AG09319 (cell line): ENCODE measurements at places on chromosomes 4 and X.
A peak's percentile ranks its signal among the peaks of the same experiment; 100 is the strongest.

GRCh38 chrX:24692305-24692704, 1.4 kb upstream of the POLA1 start:
- no peak for DNase-seq

GRCh38 chrX:9196961-9197640, 163.2 kb upstream of the FAM9B start:
- DNase-seq: no peak

DNA sequence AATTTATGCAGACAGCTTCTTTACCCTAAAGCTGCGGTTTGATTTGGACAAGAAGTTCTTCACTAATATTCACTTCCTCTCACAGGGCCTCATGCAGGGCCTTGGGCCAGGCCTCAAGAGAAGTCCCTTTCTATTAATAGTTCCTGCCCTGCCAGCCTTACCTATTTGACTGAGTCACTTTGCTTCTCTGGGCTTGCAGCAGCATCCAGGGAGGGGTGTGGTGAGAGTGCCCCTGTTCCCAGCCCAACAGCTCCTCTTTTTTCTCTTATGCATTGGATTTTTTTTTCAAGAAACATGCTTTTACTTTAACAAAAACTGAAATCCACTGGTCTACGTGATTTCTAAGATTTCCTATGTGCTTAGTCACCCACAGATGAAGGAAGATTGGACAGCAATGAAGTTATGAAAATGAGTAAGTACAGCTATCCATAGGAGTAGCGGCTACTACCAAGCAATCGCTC, 26.7 kb downstream of the FAM156B start:
- no peak for DNase-seq

DNA sequence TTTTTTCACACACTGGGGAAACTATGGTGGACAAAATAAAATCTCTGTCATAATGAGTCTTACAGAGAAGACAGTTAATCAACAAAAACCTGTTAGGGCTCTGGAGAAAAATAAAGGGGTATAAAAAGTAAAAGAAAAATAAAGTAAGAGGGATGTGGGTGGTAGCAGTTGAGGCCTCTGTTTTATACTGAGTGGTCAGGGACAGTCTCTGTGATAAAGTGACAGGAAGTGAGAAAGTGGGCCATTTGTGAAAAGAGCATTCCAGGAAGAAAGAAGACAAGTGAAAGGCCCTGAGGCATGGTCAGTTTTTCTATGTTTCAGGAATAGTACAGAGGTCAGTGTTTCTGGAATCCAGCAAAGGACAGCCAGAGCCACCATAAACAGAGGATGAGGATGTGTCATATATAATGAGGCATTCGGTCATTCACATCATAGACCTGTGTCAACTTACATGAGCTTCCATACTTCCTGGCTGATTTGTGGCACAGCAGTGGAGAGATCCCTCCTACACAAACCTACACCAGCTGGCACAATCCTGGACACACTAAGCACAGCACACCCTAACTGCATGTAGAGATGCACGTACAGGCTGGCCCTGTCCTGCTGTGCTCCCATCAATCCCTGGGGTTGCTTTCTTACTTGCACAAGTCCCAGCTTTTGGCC, 64.4 kb upstream of the NAP1L5 start:
- DNase-seq: no peak

- DNase-seq: no peak
Observed at GRCh38 chr4:168891688-168892087, 118.4 kb downstream of the CBR4 start.

DNA sequence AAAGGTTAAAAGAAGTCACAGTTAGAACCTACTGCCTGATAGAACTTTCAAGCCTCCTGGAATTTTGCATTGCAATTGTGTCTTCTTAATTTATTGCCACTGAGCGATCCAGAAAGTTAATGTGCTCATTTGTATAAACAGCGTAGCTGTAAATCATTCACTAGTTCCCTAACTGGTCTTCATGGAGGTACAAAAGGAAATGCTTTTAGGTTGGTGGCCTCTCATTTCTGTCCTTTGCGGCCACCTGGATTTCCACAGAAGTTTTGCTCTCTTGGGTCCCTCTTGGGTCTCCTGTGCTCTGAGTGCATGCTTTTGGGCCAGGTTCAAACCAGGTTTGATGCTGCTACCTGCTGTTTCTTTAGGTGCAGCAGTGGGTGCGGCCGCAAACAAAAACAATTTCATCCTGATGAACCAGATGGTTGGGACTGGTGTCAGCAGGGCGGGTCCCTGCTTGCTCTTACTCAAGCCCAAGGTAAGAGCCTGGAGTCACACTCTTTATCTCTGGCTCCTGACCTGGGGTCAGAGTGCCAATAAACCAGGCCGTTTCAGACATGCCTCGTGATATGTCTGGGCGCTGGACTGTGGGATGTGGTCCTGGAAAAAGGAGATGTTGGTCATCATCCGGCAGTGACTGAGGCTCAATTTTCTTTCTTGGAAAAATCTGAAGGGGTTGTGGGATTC, 270.1 kb downstream of the PTTG2 start:
- DNase-seq: no peak

DNA sequence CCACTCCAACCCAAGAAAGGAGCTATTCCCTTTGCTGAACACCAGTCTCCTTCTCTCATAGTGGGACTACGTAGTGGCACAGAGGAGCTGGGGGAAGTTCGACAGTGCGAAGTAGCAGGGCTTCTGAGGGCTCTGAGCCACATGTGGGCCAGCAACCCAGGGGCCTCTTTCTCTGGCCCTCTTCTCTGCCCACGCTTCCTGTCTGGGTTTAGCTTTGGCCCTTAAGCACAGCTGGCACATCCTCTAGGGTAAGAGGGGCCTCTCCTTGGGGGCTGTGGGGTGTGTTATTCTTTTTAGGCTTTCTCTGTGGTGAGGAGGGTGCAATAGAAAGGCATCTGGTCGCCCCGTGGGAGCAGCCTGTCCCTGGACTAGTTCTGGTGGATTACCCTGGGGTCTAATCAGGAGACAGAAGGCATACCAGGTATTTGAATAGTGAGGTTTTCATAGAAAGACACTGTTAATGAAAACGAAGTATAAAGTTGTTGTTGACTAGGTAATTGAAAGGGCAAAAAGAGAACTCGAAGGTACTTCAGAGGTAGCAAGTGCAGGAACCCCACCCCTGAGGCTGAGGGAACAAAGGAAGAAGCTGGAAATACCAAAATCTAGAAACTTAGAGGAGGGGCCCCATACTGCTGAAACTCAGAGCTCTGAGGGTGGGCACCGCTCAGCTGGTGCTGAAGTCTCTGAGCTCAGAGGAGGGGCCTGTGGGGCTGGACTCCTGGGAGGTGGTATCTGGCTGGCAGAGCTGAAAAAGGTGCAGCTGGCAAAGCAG, 151.9 kb upstream of the RPS6KA3 start:
- no peak for DNase-seq

- DNase-seq: no peak
Observed at GRCh38 chr4:116223040-116223732, 862.2 kb downstream of the TRAM1L1 start.

- peak; percentile 58 for DNase-seq
Observed at GRCh38 chrX:45803383-45803921, 602.8 kb upstream of the DIPK2B start.

DNA sequence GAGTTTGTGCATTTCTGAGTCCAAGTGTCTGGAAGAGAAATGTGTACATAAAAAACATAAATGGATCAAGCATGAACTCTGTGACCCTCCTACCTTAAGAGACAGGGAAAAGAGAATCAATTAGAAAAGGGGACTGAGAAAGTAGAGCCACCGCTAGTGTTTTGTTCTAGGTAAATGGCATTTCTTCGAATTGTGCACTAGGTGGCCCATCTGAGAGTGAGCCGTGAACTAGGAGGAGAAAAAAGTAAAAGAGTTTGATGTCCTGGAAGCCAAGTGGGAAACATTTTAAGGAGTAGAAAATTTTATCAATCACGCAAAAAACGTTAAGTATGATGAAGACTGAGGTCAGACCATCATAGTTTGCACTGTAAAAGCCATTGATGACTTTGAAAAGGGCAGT, 55.1 kb downstream of the NAF1 start:
- DNase-seq: no peak

DNA sequence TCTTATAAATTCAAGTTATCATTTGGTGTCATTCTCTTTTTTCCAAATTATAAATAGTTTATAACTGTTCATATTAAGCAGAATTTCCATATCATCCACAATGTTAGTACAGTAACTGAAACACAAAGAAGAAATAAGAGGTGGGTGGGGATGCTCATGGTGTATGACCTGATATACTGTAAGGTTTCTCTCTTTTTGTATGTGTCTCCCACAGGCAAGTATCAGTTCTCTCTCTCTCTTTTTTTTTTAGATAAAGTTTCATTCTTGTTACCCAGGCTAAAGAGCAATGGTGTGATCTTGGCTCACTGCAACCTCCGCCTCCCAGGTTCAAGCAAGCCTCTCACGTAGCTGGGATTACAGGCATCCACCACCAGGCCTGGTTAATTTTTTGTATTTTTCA, 43.7 kb upstream of the UGT2A3 start:
- DNase-seq: no peak

DNA sequence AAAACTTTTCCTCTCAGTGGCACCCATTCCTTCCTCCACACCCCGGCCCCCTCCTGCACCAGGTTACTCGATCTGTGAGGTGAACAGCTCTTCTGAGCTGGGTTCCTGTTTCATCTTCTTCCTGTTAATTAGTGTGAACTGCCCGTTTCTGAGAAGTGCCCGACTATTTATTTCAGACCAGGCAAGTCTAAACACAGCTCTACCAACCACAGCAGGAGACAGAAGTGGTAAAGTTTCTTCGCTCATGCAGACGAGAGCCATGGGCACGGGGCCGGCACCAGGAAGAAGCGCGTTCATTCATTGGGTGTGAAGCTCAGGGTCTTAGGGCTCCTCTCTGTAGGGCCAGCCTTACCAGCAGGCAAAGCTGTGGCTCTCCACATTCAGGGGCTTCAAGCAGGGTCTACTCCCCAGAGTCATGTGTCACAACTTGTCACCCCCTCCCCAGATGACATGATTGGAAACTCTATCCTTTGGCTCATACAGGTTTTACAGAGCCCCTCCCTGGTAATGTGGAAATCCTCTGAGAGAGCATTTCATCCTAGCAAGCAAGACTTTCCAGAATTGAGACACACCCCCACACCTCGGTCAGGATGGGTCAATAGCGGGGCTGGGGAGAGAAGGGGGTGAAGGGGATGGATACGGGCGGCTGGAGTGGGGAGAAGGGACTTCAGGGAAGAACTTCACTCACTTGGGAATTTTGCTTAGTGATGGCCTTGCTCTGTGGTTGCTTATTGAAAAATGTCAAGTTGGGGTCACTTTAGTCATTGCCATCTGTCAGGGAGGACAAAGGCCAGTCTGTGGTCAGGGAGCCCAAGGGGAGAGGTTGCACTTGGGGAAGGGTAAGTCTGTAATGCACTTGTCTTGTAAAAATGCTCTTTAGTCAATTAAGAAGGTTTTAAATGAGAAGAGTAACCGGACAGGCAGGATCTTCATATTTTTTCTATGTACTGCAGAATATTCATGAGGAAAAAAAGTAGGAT, 121.6 kb upstream of the TRIM2 start:
- DNase-seq: no peak

DNA sequence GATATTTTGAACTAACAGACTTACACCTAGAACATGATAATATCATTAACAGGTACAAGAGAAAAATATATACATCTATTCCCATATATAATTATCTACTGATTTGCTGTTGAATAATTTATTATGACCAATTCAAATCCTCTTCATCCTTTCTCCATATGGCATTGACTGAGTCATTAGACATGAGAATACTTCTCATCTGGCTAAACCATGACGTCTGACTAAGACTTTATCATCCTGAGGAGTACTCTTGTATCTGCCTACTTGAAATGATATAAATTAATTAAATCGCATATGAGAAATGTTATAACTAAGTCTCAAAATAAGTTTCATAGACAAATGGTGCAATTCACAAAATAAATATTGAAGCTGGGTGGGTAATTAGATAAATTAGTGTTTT, 67.4 kb downstream of the EMCN start:
- no peak for DNase-seq

- DNase-seq: no peak
Observed at GRCh38 chr4:36242629-36243354, 1.5 kb downstream of the ARAP2 start.

DNA sequence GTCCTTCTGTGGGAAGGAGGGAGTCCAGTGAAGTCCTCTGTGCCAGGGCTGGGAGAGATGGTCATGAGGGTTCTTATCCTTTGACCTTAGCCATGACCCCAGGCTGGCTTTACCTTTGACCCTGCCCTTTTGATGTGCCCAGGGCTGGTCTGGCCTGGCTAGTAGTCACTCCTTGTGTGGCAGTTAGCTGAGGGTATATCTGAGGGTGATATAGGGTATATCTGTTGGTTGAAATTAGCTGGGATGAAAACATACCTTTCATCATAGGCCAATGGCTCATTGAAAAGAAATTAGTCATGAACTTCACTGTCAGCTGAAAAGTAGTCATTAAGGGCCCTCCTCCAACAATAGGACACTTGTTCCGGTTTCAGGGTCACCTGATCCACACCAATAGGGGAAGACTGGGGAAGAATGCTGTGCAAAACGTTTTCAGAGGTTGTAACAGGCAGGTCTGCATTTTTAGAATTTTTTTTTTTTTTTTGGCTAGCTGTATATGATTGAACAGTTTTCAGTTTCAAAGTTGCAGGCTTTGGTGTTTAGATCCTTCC, 74.6 kb upstream of the STOX2 start:
- no peak for DNase-seq

- DNase-seq: no peak
Observed at GRCh38 chrX:41127477-41128192, 42.4 kb downstream of the USP9X start.

GRCh38 chr4:101931619-101932018, 141.1 kb downstream of the BANK1 start:
- no peak for DNase-seq

DNA sequence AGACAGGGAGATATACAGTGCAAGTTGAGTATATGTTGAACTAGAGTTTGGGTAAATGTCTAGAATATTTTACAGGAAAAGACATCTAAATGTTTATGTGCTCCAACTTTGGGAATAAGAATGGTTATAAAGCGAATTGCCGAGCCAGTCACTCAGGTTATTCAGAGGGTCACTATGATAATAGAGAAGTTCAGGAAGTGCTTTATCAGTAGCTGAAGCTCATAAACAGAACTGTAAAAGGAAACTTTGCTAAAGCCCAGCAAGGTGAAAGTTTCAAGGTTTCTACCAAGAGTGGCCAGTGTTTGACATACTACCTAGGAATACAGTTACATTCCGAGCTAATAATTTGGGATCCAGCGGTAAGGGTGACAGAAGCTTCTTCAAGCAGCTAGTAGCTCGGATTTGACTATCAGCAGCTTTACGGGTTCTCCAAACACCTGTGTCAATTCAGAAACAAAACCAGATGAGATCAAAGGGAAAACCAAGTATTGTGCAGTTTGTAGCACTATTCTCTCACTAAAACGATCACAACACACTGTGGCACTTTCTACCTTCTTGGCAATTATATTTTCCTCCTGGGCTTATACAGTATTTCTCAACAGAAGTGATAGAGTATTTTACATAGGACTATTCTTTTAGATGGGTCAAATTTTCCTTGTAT, 17.2 kb upstream of the BCLAF3 start:
- no peak for DNase-seq

DNA sequence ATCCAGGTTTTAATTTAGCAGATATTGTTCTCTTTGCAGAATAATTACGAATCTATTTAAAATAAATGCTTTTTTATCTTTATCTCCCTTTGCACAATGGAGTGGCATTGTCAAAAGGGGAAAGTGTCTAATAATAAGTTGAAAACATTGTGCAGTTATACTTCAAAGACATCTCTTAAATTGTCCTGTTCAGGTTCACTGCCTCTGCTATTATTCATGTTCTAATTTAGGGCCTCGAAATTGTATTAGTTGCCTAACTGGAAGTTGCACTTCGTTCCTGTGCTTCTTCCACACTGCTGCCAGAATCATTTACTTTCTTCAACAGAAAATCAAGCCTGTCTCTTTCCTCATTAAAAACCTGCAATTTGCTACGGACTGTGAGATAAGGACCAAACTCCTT, 150.5 kb upstream of the SPRY1 start:
- DNase-seq: no peak
